ENCODE measurements at places on chromosomes 7 and 10.

DNA sequence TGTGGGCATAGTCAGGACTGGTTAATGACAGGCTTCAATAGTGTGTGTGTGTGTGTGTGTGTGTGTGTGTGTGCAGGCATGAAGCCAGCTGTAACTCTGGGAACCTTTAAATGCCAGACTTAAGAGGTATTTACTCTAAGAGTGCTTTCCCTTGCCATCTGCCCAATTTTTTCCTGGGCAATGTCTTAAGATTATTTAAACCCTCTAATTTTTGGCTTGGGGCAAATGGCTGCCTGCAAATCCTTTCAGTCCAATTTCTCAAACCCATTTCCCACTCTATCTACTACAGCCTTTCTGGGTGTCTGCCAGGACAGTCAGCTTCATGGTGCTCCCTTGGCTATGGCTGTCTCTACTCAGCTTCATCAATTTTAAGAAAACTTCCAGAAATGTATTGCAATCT lies 62.6 kb upstream of the C1GALT1 start:
- no peak for DNase-seq

- no peak for DNase-seq
Measured at GRCh38 chr10:14879124-14879927, 660 bp downstream of the SUV39H2 start.

- DNase-seq = no peak
Measured at GRCh38 chr7:134850066-134850465, 70.6 kb downstream of the CALD1 start.

GRCh38 chr10:46325021-46325420 lies 38.2 kb downstream of the ANTXRL start:
- no peak for DNase-seq

DNA sequence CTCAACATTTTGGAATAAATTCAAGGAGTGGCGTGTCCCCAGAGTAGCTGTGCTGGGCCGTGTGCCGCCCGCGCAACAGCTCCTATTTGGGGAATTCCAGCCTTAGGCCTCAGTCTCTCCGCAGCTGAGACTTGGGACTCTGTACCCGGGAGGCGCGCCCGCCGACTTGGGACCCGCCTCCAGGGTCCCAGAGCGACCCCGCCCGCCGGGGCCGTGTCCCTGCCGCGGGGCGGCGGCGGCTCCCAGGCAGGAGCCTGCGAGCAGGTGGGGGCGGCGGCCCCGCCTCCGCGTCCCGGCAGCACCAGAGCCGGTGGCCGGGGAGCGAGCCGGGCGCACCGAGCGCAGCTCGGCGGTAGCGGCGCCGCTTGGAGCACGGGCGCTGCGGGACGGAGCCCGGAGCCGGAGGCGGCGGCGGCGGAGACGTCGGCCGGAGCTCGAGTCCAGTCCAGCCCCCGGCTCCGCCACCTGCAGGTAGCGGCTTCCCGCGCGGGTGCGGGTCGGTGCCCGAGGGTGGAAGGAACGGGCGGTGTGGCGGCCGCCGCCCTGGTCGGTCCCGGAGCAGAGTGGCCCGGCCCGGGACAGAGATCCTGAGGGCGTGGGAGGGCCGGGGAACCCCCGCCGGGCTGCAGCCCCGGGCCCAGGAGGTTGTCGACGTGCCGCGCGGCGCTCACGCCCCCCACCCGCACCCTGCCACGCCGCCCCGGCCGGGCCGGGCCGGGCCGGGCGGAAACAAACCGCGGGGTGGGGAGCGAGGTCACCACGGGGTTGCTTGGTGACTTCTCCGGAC lies at the start of gene WIPF3:
Gene WIPF3 (plus strand): TSS at position 301 of the 787 bp plus-strand sequence. CDS start 28,217 bp downstream, outside the sequence.
- peak; percentile 14 for DNase-seq

GRCh38 chr10:120477021-120477742 lies 20.2 kb downstream of the PLPP4 start:
- no peak for DNase-seq

GRCh38 chr7:135327458-135327857 lies 93.8 kb downstream of the STRA8 start:
- no peak for DNase-seq

- no peak for DNase-seq
Measured at GRCh38 chr10:96578022-96578421, 8.8 kb downstream of the TM9SF3 start.

DNA sequence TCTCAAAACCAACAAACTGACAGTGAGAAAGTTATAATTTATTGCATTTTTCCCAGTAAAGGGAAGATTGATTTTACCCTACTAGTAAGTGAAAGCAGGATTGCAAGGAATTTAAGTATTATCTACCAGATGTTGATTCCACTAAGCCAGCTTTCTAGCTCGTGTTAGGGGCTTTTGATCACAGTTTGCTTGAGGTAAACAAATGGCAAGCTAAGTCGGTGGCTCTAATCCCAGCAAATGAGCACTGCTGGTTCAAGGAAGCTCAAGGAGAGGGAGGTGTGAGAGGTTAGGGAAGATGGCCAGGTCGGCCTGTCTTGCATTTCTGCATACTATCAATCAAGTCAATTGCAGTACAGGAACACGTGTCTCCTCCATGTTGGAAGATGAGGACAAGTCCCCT lies 448.7 kb upstream of the POM121L12 start:
- no peak for DNase-seq

GRCh38 chr10:96655461-96656197 lies 64.7 kb downstream of the PIK3AP1 start:
- DNase-seq = no peak

DNA sequence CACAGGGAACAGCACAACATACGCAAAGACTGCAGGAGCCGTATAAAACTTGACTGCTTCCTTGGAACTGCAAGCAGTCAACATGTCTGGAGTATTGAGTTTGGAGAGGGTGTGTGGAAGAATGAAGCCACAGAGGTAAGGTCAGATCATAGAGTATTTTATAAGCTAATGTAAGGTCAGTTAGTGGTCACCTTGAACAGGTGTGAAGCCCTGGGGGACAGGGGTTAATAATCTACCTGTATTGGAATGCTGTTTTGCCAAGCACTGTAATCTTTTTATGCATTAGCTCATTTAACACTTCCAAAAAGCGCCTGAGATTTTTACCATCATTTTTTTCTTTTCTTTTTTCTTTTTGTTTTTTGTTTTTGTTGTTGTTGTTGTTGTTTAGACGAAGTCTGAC lies 23.1 kb downstream of the PLAU start:
- DNase-seq = no peak

GRCh38 chr10:72597897-72598296 lies 28.0 kb downstream of the MICU1 start:
- DNase-seq = no peak
